A549 treated with Hydrocortisone at 1 μM for 4 hours (cell line): ENCODE measurements at places on chromosomes 1 and 21. TPM values are rescaled to one million over a fixed set of nuclear protein-coding genes. Genes with fewer than 3 reads are reported as not detected.

The RNU1-3 gene
- total RNA-seq, result 6.1 to 30.4 TPM (median 9.0 TPM) in 3 of 5 replicates, not detected in the others

The FAM72C gene
- 3.6 to 5.5 TPM (median 4.7 TPM) in 5 replicates for total RNA-seq

The OR10R2 gene
- not detected in 5 replicates for total RNA-seq

The BRDT gene
- total RNA-seq, result not detected in 5 replicates

The TMPRSS2 gene
- 0.06 to 0.10 TPM (median 0.09 TPM) in 5 replicates for total RNA-seq

The TIMM17A gene
- total RNA-seq, result 91.8 to 126 TPM (median 102 TPM) in 5 replicates

The PHC2 gene
- total RNA-seq, result 94.0 to 113 TPM (median 111 TPM) in 5 replicates

The ZNF648 gene
- total RNA-seq, result not detected in 5 replicates

The OR2M3 gene
- not detected in 5 replicates for total RNA-seq

The CFHR5 gene
- total RNA-seq, result not detected in 5 replicates

The APCS gene
- total RNA-seq, result not detected in 5 replicates

The TOMM20 gene
- total RNA-seq, result 106 to 133 TPM (median 111 TPM) in 5 replicates

The TFF3 gene
- total RNA-seq, result 0.25 TPM in 1 of 5 replicates, not detected in the others

The KRTAP10-11 gene
- not detected in 5 replicates for total RNA-seq

The MEX3A gene
- total RNA-seq, result 1.2 to 2.4 TPM (median 2.2 TPM) in 5 replicates

The HECTD3 gene
- total RNA-seq, result 16.2 to 19.0 TPM (median 17.3 TPM) in 5 replicates

The PM20D1 gene
- total RNA-seq, result not detected in 5 replicates

The MAD2L2 gene
- total RNA-seq, result 41.8 to 51.3 TPM (median 49.8 TPM) in 5 replicates

The PGLYRP4 gene
- total RNA-seq, result not detected in 5 replicates

The OR2AK2 gene
- not detected in 5 replicates for total RNA-seq

The CBS gene
- total RNA-seq, result 11.2 to 13.0 TPM (median 12.1 TPM) in 5 replicates

The PLXNA2 gene
- 3.0 to 3.3 TPM (median 3.2 TPM) in 5 replicates for total RNA-seq

The SLC44A5 gene
- total RNA-seq, result 0.03 to 0.07 TPM (median 0.06 TPM) in 5 replicates

The CYP4A11 gene
- total RNA-seq, result not detected in 5 replicates

The CRYBG2 gene
- total RNA-seq, result 1.2 to 2.2 TPM (median 1.5 TPM) in 5 replicates

The PPIAL4G gene
- not detected in 5 replicates for total RNA-seq

The AXDND1 gene
- 0.16 to 0.48 TPM (median 0.36 TPM) in 5 replicates for total RNA-seq

The RXFP4 gene
- not detected in 5 replicates for total RNA-seq

The TMEM52 gene
- 0.44 to 1.4 TPM (median 0.93 TPM) in 5 replicates for total RNA-seq

The GPR161 gene
- 10.6 to 19.0 TPM (median 15.0 TPM) in 5 replicates for total RNA-seq

The PRKCZ gene
- 8.8 to 10.3 TPM (median 9.7 TPM) in 5 replicates for total RNA-seq

The MNDA gene
- not detected in 5 replicates for total RNA-seq

The AKT3 gene
- 17.5 to 25.1 TPM (median 23.3 TPM) in 5 replicates for total RNA-seq

The EDARADD gene
- 2.9 to 3.6 TPM (median 3.2 TPM) in 5 replicates for total RNA-seq

The NGF gene
- 0.61 to 1.3 TPM (median 0.92 TPM) in 5 replicates for total RNA-seq

The KIAA0040 gene
- 0.80 to 0.98 TPM (median 0.95 TPM) in 5 replicates for total RNA-seq

The TRIM67 gene
- 0.13 to 0.30 TPM (median 0.16 TPM) in 5 replicates for total RNA-seq

The LCE2B gene
- total RNA-seq, result not detected in 5 replicates

The HSPB7 gene
- 0.05 to 0.14 TPM (median 0.07 TPM) in 4 of 5 replicates, not detected in the other for total RNA-seq

The SPRR5 gene
- total RNA-seq, result not detected in 5 replicates

The CDC20 gene
- 182 to 204 TPM (median 198 TPM) in 5 replicates for total RNA-seq

The AVPR1B gene
- total RNA-seq, result not detected in 5 replicates

The TAS1R3 gene
- total RNA-seq, result 0.07 to 0.24 TPM (median 0.20 TPM) in 5 replicates

The ODR4 gene
- 14.1 to 17.6 TPM (median 15.4 TPM) in 5 replicates for total RNA-seq

The EPHX1 gene
- total RNA-seq, result 204 to 240 TPM (median 210 TPM) in 5 replicates

The NT5C1A gene
- total RNA-seq, result not detected in 5 replicates

The RNF186 gene
- total RNA-seq, result not detected in 5 replicates

The AMY2B gene
- total RNA-seq, result 0.45 to 0.68 TPM (median 0.49 TPM) in 5 replicates

The ABCB10 gene
- 15.5 to 23.9 TPM (median 19.1 TPM) in 5 replicates for total RNA-seq

The WDR26 gene
- total RNA-seq, result 30.2 to 42.6 TPM (median 33.8 TPM) in 5 replicates

The SYT2 gene
- total RNA-seq, result 0.44 to 0.68 TPM (median 0.53 TPM) in 5 replicates

The BARHL2 gene
- not detected in 5 replicates for total RNA-seq

The ATP6V1G3 gene
- not detected in 5 replicates for total RNA-seq

The ZNF593 gene
- total RNA-seq, result 46.2 to 70.1 TPM (median 67.4 TPM) in 5 replicates

The RUNX3 gene
- total RNA-seq, result 4.2 to 5.5 TPM (median 5.4 TPM) in 5 replicates
